ENCODE measurements at places on chromosomes 4 and X.

- no peak for DNase-seq
Measured at GRCh38 chr4:128468123-128468989, 180.7 kb upstream of the PGRMC2 start.

DNA sequence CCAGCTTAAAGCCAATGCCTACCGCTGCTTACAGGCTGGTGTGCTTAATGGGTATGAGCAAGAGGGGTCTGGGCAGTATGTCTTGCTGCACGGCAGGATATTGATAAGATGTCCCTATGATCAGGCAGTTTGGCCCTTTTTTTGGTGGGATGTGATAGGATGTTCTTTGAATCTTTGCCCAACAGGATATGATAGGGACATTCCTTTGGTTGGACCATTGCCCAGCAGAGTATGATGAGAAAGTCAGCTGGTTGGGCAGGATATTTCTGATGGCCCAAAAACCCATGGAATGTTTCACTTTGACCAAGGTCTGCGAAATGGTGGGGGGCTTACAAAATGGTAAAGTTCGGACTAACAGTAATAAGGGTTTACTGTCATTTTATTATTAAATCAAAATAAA is 1060.6 kb downstream of the STIM2 start:
- DNase-seq = no peak

DNA sequence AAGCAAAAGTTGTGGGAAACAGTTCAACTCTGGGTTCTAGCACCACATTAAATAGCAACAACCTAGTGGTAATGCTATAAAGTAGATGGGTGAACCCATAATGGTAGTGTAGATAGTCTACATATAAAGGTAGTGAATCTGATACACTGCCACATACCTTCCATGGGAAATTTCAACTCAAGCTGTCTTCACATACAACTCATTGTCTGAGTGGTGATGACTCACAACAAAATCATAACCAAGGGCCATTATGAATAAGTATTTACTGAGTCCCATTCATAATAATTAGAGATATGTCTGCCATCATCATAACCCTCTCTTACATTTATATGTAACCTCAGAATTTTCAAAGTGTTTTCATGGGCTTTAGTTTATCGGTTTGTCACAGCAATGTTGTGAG is 34.8 kb downstream of the EGF start:
- no peak for DNase-seq

GRCh38 chr4:184934184-184934583 is 84.1 kb upstream of the HELT start:
- DNase-seq = no peak

GRCh38 chr4:118729287-118730286 is 44.4 kb downstream of the METTL14 start:
- no peak for DNase-seq

- no peak for DNase-seq
Measured at GRCh38 chrX:69014200-69014599, 151.1 kb downstream of the PJA1 start.

DNA sequence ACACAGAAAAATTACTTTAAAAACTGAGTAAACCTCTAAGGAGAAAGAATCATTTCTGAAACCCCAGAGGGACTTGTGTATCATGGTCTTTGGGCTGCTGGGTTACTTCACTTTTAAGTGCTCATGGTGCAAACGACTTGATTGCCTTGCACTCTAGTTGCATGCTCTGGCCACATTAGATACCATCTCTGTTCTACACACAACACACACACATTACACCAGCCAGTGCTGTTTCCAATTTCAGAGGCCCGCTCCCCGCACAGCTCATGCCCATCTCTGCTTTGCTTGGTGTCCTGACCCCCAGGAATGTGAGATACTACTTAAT is 2.1 kb downstream of the PPP3CA start:
- no peak for DNase-seq

- peak; percentile 10 for DNase-seq
Measured at GRCh38 chr4:78644744-78645330, 93.3 kb downstream of the ANXA3 start.

DNA sequence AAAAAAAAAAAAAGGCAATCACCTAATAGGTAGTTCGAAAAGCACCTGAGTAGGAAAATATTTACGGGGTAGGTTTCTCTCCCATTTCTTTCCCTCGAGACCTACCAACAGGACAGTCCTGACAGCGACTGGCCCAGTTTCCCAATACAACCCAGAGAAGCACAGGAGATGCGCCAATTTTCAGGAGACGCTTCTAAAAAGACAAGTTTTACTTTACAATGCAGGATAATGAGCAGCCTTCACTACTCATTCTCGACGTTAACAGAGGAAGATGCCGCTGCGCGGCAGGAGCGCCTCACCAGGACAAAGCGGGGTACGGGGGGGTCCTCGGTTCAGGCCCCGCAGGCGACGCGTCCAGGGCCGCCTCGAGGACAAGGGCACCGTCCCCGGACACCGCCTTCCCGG is 708 bp downstream of the BCLAF3 start:
- DNase-seq = no peak

- peak; percentile 50 for DNase-seq
Measured at GRCh38 chr4:139453041-139453370, 915 bp upstream of the RAB33B start.

DNA sequence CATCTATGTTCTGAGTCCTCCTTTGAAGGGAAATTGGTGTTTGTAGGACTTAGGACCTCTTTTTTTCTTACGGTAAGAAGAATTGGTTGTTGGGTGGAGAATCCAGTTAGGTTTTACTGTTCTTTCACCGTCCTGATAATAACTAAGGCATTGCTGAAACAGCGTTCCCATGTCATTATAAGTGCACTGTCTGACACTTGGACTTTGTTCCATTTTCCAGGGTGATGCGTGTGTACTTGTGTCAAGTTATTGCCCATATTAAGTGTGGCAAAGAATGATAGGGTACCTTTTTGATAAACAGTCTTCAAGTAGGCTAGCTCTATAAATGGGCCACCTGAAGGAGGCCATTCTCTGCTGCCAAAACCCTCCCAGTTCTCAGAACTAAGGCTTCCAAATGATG is 119.7 kb downstream of the AASDH start:
- no peak for DNase-seq

GRCh38 chrX:78931814-78932213 is 13.4 kb upstream of the P2RY10 start:
- DNase-seq = no peak

DNA sequence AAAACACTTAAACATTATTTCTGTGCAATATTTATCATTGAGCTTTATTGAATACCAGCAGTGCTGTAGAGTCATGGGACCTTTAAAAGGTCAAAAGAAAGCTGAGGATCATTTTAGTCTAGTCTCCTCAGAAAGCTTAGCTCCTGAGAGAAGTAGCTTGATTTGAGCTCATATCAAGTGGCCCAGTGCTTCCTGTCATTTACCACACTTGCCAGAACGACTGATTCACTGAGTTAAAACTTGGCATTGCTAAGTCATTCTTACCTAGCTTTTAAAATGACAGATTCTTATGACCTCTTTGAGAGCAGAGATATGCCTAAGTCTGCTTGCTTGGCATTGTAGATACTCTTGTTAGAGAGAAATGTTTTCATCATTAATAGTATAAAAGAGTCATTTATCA is 15.2 kb downstream of the SEPTIN11 start:
- no peak for DNase-seq

DNA sequence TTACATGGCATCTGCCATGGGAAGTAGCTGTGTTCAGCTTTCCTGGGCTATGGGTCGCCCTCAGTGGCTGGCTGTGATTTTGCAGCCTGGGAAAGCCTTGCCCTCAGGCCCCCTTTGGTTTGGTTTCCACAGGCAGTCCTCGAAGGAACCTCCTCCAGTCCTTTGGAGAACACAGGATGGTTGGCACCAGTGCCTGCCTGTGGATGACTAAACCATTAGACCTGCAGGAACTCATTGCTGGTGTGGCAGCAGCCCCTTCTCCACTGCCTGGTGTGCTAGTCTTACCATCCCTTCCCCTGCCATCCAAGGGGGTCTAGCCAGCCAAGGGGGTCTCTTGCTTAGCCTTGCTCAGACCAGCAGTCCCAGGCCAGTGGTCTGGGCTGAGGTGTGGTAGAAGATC is 71.4 kb upstream of the PJA1 start:
- no peak for DNase-seq

- no peak for DNase-seq
Measured at GRCh38 chrX:110156167-110156754, 153.3 kb downstream of the TMEM164 start.

DNA sequence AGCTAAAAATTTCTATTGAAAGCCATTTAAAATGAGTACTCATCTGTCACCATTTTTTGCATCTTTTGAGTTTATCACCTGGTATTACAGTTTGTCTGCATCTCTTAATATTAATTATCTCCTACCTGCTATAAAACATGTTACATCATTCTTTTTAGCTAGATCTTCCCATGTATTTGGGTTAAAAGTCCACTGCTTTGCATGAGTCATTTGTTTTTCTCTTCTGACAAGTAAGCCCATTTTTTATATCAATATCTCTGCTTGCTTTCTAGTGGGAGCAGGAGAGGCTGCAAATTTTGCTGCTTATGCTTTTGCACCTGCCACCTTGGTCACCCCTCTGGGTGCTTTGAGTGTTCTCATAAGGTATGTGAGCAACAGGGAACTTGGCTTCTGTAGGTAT is 16.1 kb downstream of the NIPAL1 start:
- DNase-seq = no peak

- no peak for DNase-seq
Measured at GRCh38 chr4:170025523-170026252, 507 bp downstream of the MFAP3L start.

GRCh38 chr4:184228056-184228705 is 10.5 kb upstream of the ENPP6 start:
- no peak for DNase-seq

- no peak for DNase-seq
Measured at GRCh38 chr4:78653655-78654054, 102.1 kb downstream of the ANXA3 start.

DNA sequence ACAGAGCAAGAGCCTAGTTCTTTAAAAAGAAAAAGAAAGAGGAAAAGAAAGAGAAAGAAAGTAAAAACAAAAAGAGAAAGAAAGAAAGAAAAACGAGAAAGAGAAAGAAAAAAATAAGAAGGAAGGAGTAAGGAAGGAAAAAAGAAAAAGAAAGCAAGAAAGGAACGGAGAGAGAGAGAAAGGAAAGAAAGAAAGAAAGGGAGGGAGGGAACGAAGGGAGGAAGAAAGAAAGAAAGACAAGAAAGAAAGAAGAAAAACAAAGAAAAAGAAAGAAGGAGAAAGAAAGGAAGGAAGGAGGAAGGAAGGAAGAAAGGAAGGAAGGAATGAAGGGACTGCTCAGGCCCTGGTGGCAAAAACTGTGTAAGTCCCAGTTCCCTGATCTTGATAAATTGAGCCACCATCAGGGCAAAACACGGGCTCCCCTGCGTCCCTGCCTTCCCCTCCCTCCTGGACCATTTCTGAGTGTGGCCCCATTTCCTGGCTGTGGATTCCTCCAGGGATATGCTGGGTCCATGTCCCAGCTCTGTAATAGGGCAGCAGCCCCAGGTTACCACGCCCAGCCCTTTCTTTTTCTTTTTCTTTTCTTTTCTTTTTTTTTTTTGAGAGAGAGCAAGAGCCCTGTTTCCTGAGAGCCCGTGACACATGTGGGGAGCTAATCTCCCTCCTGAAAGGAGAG is 44.8 kb downstream of the SHOX start:
- no peak for DNase-seq

DNA sequence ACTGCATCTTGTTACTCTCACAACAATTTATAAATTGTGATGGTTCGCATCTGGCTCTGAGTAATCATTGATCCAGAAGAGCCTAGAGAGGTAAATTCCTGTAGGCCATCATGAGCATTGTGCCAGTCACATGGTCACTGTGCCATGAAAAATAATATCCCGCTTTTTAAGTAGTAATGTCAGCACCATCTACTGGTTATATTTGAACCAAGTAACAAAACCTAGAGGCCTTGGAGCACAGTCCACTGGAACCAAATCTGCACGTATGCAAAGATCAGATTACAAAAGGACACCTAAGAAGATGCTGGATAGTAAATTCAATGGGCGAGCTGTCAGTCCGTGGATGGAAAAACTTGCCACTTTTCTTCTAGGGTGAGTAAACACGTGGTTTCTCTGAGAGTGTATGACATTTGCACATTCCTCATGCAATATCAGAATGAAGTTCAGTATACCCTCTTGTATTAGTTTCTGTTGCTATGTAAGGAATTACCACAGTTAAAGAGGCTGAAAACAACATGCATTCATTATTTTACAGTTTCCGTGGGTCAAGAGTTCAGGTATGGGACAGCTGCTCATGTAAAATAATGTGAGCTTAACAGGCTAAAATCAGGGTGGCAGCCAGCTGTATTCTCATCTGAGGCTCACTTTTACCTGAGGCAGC is 26.8 kb downstream of the FAM114A1 start:
- no peak for DNase-seq

DNA sequence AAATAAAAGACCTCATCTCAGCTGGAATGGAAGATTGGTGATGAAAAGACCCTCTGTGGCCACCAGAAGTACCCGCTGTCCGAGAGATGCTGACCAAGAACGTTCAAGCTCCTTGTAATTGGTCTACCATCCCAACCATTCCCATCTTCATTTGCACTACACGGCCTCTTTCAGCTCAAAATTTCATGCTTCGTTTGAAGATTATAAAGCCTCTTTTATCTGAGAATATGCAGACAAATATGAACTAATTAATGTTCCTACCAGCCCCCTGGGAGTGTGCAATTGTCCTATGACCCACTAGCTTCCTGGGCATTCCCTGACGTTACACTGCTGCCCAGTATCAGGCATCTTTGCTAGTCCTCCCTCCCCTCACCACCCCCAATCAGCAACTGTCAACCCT is 583.7 kb downstream of the MID1IP1 start:
- no peak for DNase-seq

- DNase-seq = no peak
Measured at GRCh38 chr4:151199319-151200190, 77.4 kb upstream of the PRSS48 start.

DNA sequence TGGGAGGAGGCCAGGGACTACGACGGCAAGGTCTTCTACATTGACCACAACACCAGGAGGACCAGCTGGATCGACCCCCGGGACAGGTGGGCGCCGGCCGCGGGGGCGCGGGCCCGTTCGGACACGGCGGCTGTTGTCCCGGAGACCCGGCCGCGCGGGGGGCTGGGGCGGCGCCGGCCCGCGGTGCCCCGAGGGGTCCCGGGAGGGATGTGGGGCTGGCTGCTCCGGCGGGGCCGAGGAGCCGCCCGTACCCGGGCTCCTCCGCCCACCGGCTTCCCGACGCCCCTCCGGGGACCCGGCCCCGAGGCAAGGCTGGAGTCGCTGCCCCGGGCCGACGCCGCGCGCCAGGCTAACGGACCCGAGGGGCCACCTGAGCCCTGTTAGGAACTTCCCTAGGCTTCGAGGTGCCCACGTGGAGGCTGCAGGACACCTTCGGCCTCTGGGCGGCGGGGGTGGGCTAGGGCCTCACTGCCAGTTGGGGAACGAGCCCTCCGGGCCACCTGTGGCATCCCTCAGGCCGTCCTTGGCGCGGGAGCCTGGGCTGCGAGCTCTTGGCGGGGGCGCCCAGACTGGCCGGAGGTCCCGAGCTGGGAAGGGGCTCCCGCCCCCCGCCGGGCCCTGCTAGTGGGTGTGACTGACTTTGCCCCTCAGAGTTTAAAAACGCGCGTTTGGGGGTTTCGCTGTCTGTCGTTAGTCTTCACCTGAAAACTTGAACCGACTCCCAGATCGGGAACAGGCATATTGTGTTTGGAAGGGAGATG is 660 bp downstream of the WWC2 start:
- DNase-seq = no peak

Data from activated CD4-positive, CD25-positive, alpha-beta regulatory T cell treated with anti-CD3 and anti-CD28 coated beads, Interleukin-2, amount 50 U/mL, for 16 hours (primary cell).